ENCODE measurements at places on chromosomes 5 and 9.

DNA sequence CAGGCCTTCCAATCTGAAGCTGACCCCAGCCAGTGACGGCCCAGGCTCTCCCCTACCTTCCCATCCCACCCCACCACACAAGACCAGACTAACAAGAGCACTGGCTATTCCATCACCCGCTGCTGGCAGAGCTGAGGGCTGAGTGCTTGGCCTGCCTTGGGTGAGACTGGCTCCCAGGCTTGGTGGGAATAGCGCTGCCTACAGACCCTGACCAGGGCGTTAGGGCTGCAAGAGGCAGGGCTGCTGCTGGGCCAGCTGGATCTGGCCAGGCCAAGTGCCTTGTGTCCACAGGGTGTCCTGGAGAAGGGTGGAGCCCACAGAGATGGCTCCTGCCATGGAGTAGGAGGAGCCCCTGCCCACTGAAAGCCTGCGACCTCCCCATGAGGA lies 31.6 kb upstream of the ANGPTL2 start:
- DNase-seq: no peak
- no peak overlapping the region for H3K27ac ChIP-seq
- H3K4me1 ChIP-seq: peaks cover 22% of the 10 kb centered on the region

- no peaks in the 10 kb centered on the region for H3K27me3 ChIP-seq
- H3K27ac ChIP-seq: no peak overlapping the region
- no peaks in the 10 kb centered on the region for H3K4me1 ChIP-seq
Observed at GRCh38 chr9:69750085-69750484, 9.7 kb downstream of the PTAR1 start.

- no peaks in the 10 kb centered on the region for H3K4me1 ChIP-seq
- H3K36me3 ChIP-seq: peaks cover 8% of the 10 kb centered on the region
- H3K27me3 ChIP-seq: no peaks in the 10 kb centered on the region
- no peak overlapping the region for H3K27ac ChIP-seq
Observed at GRCh38 chr9:89374176-89374575, 55.9 kb downstream of the SECISBP2 start.

DNA sequence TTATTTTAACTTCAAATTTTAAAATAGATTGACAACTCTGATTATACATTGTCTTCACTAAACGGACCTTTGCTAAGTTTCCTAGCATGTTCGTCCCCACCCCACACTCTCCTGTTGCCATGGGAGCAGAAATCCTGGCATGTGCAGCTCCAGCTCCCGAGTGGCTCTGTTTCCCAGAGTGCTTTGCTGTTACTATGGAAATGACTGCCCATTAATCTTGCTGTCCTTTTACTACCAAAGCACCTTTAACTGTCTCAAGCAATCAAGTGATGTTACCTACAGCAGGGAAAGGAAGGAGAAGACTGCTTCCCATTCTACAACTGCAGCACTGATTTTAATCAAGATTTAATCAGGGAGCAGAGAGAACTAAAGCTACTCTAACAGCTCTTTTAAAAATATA lies 212.0 kb upstream of the KIF2A start:
- no peak overlapping the region for H3K4me3 ChIP-seq
- no peaks in the 10 kb centered on the region for H3K36me3 ChIP-seq
- no peaks in the 10 kb centered on the region for H3K4me1 ChIP-seq
- no peak for DNase-seq

GRCh38 chr5:32773944-32774343 lies 62.8 kb downstream of the NPR3 start:
- no peak overlapping the region for H3K27ac ChIP-seq
- no peak overlapping the region for H3K4me3 ChIP-seq
- no peaks in the 10 kb centered on the region for H3K27me3 ChIP-seq
- peaks cover 3% of the 10 kb centered on the region for H3K36me3 ChIP-seq

All from heart left ventricle (tissue), 16 donors.